ENCODE measurements at places on chromosomes 3 and 15.

- DNase-seq: no peak
Observed at GRCh38 chr3:31945738-31946052, 35.4 kb downstream of the OSBPL10 start.

DNA sequence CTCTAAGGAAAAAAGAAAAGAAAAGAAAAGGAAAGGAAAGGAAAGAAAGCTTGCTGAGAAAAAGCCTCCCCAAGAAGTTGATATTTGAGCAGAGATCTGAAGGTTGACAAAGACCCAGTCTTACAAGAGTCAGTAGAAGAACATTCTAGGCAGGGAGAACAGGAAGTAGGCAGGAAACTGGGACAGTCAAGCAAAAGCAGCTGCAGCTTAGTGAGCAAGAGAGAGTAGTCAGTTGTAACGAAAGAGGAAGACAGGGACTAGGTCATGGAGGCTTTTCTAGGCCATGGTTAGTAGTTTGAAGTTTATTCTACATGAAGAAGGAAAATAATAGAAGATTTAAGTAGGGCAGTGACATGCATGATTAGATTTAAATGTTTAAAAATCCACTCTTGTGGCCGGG lies 31.8 kb upstream of the KLHL6 start:
- no peak for DNase-seq

DNA sequence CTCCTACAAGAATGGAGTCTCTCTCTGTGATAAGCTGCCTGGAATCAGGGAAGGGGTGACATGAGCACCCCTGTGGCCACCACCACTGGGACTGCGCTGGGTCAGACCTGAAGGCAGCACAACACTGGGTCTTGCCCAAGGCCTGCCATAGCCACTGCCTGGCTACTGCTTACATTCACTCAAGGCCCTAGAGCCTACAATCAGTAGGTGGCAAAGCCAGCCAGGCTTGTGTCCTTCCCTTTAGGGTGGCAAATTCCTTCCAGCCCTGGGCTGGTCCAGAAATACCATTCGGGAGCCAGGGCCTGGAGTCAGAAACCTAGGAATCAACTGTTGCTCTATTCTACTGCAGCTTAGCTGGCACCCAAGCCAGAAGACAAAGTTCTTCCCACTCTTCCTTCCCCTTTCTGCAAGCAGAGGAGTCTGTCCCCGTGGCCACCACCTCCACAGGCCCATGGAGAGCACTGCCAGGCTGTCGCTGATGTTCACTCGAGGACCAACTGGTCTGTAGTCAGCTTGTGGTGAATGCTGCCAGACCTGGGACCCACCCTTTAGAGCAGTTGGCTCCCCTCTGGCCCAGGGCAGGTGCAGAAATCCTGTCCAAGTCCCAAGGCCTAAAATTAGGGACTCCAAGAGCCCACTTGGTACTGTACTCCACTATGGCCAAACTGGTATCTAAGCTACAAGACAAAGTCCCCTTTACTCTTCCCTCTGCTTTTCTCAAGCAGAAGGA lies 307.4 kb downstream of the THSD4 start:
- DNase-seq: no peak

DNA sequence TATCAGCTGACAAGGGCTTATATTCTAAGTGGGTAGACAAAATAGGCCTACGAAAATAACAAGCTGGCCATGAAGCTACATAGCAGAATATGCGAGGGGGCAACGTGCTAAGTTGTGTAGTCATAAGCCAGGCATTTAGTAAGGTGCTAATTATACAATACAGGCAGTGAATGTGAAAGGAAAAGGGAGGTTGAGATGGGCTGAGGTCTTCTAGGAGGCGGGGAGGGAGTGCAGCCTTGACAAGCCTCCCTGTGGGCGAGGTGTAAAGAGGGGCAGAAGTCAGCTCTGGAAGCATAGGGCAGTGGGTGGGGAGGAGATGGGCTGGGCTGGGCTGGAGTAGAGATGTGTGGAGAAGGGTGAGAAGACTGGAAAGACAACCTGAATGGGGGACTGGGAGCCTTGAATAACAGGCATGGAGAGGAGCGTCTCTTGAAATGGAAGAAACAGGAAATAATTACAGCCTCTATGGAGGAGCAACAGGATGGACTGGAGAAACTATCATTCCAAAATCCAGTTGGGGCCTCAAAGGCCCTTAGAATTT lies 1.2 kb downstream of the TIGIT start:
- no peak for DNase-seq
